NCI-H526 treated with DMSO at 0.1 percent for 48 hours (cell line): ENCODE measurements at places on chromosomes 7 and 10.

DNA sequence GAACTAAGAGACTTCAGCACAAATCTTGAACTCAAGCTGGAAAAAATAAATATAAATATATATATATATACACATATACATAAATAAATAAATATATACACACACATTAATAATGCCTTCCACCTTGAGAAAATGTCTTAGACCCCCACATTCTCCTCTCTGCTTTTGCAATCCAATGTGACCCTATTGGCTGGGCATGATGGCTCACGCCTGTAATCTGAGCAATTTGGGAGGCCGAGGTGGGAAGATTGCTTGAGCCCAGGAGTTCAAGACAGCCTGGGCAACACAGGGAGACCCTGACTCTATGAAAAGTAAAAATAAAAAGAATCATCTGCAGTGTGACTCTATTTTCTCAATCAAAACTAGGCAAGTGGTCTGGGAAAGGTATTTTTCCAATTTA lies 424.1 kb upstream of the NFE2L3 start:
- DNase-seq = no peak

DNA sequence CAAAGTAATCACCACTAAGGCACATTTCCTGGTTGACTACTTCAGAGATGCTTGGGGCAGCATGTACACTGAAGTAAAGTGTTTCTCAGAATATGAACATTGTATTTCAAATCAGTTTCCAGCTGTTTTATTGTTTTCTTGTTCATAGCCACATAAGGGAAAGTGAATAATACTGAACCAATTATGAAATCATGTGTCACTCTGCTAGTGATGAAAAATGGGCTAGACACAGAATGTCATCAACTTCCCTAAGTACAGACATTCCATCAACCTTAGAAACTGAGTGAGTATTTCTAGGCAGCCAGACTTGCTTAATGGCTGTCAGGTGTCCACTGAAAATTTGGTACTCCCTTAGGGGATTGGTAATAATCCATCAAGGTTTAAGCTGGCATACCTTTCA lies 603.5 kb downstream of the ARL4A start:
- no peak for DNase-seq

DNA sequence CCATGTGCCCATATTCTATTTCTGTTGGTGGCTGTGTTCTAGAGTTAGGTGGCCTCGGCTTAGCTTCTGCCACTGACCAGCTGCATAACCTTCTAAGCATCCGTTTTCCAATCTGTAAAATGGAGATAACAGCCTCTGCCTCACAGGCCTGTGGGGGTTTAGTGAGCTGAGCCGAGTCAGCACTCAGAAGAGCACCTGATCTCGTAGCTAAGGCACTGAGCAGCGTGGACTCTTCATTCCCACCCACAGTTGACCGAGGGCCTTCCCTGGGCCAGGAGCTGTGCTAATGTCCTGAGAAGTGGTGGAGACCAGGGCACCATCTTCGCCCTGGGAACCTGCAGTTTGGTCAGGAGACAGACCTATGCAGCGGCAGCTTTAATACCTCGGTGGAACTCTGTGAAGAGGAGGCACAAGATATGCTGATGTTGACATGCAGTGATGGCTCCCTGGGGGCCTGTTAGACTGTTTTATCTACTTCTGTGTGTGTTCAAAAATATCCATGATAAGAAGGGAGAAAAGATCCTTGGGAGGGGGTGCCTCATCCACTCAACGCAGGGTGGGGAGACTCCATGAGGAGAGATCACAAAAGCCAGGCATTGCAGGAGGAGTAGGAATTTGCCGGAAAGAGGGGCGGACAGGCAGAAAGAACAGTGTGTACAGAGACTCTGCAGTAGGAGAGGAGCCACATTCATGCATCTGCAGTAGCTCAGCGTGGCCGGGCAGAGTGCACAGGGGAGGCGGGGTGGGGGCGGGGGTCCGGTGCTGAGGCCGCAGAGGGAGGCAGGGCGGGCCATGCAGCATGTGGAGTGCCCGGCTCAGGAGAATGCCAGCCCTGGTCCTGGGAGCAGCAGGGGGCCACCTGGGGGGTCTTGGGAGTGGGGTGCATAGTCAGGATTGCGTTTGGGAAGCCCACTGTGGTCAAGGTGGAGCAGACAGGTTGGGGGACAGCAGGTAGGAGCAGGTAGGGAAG lies 136.8 kb downstream of the C10orf105 start:
- peak; percentile 7 for DNase-seq

DNA sequence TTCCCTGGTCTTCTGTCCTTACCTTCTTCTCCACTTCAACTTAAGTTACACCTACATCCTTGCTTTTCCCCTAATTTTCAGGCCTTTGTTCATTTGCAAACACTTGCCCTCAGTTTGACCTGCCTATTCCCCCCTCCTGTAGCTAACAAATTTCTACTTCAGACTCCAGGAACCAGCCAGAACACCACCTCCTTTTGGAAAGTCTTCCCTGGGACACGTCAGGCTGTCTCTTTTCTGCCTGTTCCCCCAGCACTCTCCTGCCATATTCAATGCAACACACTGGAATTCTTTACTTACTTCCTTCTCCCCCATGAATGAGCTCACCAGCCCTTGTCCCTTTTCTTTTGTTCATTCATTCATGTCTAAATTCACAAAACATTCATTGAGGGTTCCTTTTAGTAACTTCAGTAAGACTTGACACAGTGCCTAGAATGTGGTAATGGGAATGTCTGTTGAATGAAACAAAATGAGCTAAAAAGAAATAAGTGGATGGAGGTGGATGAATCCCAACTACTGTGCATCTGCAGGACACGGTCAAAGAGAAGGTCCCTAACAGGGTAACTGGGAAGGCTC lies 478.0 kb downstream of the KCNMA1 start:
- DNase-seq = no peak

GRCh38 chr10:112761256-112761655 lies 188.8 kb upstream of the TCF7L2 start:
- DNase-seq = no peak

GRCh38 chr7:36670585-36671431 lies 53.5 kb downstream of the AOAH start:
- DNase-seq = peak; percentile 13
